Immature natural killer cell (primary cell): ENCODE measurements at places on chromosomes 1 and 21. TPM values are rescaled to one million over a fixed set of nuclear protein-coding genes. Genes with fewer than 3 reads are reported as not detected.

- no peak for DNase-seq
Measured at GRCh38 chr1:207744000-207744534, 7.8 kb upstream of the CD46 start.

GRCh38 chr21:46128106-46128932 lies 27.1 kb downstream of the FTCD start:
- no peak for DNase-seq

DNA sequence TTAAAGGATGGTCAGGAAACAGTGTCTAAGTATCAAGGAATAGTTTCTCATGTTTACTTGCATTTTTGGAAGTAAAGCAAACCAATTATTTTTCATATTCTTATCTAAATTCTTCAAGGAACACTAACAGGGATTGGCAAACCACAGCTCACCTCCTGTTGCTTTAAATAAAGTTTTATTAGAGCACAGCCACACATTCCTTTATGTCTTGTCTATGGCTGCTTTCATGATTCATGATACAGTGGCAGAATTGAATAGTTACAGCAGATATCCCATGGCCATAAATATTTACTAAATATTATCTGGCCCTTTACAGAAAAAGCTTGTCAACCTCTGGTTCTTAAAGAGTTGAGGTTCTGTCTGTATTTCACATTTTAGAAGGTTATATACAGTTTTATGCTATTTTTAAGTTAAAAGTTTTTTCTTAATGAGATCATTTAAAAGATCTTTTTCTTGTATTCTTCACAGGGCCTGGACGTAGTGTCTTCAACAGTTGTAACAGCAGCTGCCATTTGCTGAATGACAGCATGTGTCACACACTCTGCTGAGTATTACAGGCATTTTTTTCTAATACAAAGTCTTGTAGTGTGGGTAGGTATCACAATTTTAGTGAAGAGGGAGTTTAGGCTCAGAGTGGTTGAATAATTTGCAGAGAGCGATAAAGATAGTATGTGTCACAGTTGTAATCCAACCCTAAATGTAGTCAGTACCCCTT lies 2.6 kb downstream of the ZNF691 start:
- no peak for DNase-seq

- no peak for DNase-seq
Measured at GRCh38 chr1:2523191-2523890, 3.1 kb downstream of the PANK4 start.

- DNase-seq: no peak
Measured at GRCh38 chr1:26583646-26584485, 54.3 kb downstream of the RPS6KA1 start.

The RUNX1 gene
- polyA plus RNA-seq: 6.2 TPM

The TGFB2 gene
- not detected for polyA plus RNA-seq

The IFFO2 gene
- polyA plus RNA-seq: 3.2 TPM

The KCNJ10 gene
- not detected for polyA plus RNA-seq

The OR2G6 gene
- not detected for polyA plus RNA-seq

The KRTAP19-3 gene
- not detected for polyA plus RNA-seq
